ENCODE measurements at places on chromosomes 4 and X.

DNA sequence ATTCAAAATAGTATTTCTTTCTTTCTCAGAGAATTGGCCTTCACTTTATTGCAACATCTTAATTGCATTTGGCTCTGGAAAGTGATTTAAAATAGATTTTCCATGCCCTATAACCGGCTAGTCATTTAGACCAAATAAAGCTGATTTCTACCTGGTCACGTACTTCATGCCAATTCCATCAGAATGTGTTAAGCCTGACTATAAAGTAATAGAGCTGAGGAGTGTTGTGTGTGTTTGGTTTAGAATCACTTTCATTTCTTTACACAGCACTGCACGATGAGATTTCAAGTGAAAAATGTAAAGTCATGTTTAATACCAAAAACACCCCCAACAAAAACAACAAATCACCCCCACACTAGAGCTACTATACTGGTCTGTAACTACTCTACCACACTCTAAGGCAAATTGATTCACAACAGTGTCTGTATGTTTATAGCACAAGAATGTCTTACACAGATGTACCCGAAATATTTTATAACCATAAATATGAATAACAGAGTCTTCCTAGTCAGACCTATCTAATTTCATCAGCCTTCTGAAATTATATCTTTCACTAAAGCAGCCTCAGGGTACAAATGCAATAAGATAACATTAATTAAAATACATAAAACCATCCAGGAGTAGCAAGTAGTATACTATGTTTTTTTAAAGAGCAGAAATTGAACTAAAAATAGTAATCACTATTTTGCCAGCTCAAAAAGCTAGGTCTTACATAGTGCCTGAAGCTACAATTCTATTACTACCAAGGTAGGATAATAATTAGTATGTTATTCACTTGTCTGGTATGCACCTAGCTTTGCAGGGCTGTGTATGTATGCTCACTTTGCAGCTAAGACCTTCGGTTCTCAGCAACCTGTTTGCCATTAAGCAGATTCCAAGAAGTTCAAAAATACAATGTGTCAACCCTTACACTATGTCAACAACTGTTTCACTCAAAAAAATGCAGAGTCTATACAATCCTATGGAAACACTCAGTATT lies 28.4 kb downstream of the APBB2 start:
- no peak overlapping the region for H3K27ac ChIP-seq
- peak overlapping the region; percentile 36 for H3K4me3 ChIP-seq
- H3K27me3 ChIP-seq, result no peaks in the 10 kb centered on the region
- DNase-seq, result no peak
- H3K36me3 ChIP-seq, result no peaks in the 10 kb centered on the region

DNA sequence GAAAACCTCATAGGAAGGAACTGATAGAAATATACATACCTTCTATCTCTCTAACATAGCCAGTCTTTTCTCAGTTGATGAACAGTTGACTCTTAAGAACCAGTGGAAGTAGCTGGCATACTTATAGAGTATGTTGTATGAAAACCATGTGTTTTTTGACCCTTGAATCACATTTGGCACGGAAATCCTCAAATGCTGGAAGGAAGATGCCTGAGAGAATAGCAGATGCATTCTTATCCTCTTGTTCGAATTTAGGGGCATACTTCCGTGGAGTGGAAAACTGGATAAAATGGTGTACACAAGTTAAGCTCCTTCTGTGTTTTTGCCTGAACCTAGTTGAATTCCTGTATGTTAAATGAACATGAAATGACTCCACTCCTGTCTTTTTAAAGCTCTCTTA lies 145.5 kb downstream of the PCDH7 start:
- no peaks in the 10 kb centered on the region for H3K36me3 ChIP-seq
- DNase-seq, result no peak
- no peaks in the 10 kb centered on the region for H3K27me3 ChIP-seq
- no peak overlapping the region for H3K4me3 ChIP-seq
- peaks cover 88% of the 10 kb centered on the region for H3K4me1 ChIP-seq
- peak overlapping the region; percentile 86 for H3K27ac ChIP-seq

DNA sequence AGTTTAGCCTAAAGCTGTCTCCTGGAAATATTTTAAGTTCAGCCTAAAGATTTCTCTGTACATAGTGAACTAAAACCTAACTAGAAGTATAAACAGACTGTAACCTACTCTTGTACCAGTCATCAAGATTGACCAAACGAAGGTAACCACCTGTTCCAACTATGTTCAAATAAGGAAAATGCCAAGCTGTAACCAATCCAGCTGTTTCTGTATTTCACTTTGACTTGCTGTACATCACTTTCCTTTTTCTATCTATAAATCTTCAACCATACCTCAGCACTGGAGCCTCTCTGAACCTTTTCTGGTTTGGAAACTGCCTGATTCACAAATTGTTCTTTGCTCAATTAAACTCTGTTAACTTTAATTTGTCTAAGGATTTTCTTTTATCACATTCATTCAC lies 3.1 kb upstream of the CYSLTR1 start:
- DNase-seq, result no peak
- no peak overlapping the region for H3K4me3 ChIP-seq
- no peak overlapping the region for H3K27ac ChIP-seq
- H3K36me3 ChIP-seq, result no peaks in the 10 kb centered on the region
- H3K4me1 ChIP-seq, result no peaks in the 10 kb centered on the region
- no peaks in the 10 kb centered on the region for H3K27me3 ChIP-seq

DNA sequence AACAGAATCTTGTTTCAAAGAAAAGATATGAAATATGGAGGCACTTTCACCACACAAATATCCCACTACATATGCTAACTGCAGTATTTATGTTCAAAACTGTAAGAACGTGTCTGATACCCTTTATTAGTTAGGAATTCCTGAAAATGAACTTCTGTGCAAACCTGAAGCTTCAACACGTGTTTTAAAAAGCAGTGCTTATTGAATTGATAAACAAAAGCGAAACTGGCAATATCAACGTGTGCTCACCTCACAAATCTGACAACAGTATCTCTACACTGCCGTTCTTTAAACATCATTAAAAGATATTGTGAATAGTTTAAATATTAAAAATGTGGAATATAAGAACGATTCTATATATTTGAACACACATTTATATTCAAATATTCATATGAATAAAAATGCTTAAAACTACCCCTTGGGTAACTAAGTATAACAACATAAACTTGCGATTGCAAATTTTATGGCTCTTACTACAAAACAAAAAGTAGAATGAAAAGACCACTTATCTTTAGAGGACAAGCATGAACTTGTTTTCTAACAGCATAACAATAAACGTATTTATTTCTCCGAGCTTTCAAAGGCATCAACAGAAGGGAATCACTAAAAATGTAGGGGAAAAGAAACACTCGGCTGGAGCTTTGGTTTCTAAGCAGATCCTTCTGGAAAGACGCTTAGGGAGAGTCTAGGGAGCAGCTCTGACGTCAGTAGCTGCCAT lies at the start of gene LRP2BP:
TSS of gene LRP2BP (minus strand) at position 687 of the 718 bp plus-strand sequence. CDS start 17,738 bp downstream, outside the sequence.
- peak within 1 kb of the TSS; percentile 95 for H3K4me3 ChIP-seq
- peak within 1 kb of the TSS; percentile 98 for H3K27ac ChIP-seq
- H3K27me3 ChIP-seq, result no peaks in the 10 kb centered on the region
- DNase-seq, result no peak
- H3K4me1 ChIP-seq, result peaks cover 26% of the 10 kb centered on the region
- no peaks in the 10 kb centered on the region for H3K36me3 ChIP-seq

GRCh38 chr4:150875367-150875766 lies 139.7 kb downstream of the LRBA start:
- no peak overlapping the region for H3K27ac ChIP-seq
- no peaks in the 10 kb centered on the region for H3K27me3 ChIP-seq
- H3K36me3 ChIP-seq, result no peaks in the 10 kb centered on the region
- no peak overlapping the region for H3K4me3 ChIP-seq
- no peak for DNase-seq
- no peaks in the 10 kb centered on the region for H3K4me1 ChIP-seq

- no peak for DNase-seq
- no peak overlapping the region for H3K27ac ChIP-seq
- H3K27me3 ChIP-seq, result no peaks in the 10 kb centered on the region
- H3K4me3 ChIP-seq, result no peak overlapping the region
- no peaks in the 10 kb centered on the region for H3K4me1 ChIP-seq
Measured at GRCh38 chr4:182494103-182494502, 250.9 kb downstream of the TENM3 start.

- no peak overlapping the region for H3K4me3 ChIP-seq
- no peaks in the 10 kb centered on the region for H3K36me3 ChIP-seq
- no peaks in the 10 kb centered on the region for H3K27me3 ChIP-seq
- H3K27ac ChIP-seq, result no peak overlapping the region
- no peak for DNase-seq
Measured at GRCh38 chr4:149443537-149443936, 372.1 kb downstream of the IQCM start.

DNA sequence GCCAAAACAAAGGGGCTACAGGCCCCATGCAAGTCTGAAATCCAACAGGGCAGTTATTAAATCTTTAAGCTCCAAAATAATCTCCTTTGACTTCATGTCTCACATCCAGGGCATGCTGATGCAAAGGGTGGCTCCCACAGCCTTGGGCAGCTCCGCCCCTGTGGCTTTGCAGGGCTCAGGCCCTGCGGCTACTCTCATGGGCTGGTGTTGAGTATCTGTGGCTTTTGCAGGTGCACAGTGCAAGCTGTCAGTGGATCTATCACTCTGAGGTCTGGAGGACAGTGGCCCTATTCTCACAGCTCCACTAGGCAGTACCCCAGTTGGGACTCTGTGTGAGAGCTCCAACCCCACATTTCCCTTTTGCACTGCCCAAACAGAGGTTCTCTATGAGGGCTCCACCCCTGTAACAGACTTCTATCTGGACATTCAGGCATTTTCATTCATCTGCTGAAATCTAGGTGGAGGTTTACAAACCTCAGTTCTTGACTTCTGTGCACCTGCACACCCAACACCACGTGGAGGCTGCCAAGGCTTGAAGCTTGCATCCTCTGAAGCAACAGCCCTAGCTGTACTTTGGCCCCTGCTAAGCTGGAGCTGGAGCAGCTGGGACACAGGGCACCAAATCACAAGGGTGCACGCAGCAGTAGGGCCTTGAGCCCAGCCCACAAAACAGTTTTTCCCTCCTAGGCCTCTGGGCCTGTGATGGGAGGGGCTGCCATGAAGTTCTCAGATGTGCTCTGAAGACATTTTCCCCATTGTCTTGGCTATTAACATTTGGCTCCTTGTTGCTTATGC lies 154.8 kb upstream of the PDE5A start:
- H3K36me3 ChIP-seq, result no peaks in the 10 kb centered on the region
- H3K4me3 ChIP-seq, result no peak overlapping the region
